ENCODE measurements at places on chromosomes 7 and 10.

DNA sequence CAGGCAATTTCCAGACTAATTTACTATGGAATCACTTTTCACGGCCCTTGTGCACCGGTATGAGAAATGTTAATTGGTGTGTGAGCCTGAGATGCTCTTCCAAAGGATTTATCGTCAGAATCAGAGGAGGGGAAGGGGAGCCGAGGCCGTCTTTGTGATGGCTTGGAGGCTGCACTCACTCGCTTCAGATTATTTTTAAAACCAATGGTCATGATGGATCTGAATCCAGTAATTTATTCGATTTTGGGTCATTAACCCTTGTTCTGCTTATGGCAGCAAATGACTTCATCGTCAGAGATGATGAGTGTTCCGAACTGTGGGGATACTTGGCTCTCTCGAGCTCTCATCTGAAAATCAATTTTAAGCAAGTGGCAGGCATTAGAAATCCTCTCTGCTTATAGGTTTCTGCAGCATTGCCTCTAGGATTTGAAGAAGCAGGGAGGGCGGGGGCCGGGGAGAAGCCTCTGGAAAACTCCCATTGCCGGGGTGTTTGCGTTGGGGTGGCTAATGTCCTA, 576.3 kb downstream of the LRMDA start:
- no peak for DNase-seq

DNA sequence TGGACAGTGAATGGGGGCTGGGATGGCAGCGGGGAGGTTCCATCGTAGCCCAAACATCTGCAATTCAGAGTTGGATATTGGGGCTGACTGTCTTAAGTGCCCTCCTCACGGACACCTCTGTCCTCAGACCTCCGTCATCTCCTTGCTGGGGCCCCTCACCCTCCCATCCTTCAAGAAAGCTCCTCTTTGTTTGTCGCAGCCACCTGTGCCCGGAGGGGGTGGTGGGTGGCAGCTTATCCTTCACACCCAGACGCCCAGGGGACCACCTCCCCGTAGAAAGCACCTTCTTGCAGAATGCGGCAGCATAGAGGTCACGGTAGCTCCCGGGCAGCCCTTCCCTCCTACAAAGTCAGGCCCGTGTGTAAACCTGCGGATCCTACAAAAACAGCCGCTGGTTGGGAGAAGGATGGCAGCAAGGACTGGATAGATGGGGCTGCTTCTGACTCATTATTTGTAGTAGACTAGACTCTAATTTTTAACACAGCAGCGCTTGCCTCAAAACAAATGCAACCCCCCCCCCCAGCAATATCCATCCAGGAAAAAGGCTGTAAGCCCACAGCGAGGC, 1.3 kb upstream of the PTPRN2 start:
- no peak for DNase-seq

DNA sequence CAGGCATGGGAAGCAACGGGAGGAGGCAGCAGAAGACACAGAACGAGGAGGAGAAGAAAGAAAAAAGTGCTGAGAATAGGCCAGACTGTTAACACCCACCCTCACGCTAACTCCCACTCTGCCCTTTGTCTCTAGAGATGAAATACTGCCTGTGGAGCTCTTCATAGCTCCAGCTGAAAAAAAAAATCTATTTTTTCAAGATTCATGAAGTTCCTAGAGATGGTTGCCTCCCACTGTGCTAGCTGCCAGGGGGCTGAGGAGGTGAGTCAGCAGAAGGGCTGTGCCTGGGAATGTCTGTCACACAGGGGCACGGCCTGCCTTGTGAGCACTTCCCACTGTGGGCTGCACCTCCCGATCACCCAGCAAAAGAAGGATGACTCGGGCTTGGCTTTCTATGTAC, 144.5 kb downstream of the RNF216 start:
- DNase-seq, result no peak

DNA sequence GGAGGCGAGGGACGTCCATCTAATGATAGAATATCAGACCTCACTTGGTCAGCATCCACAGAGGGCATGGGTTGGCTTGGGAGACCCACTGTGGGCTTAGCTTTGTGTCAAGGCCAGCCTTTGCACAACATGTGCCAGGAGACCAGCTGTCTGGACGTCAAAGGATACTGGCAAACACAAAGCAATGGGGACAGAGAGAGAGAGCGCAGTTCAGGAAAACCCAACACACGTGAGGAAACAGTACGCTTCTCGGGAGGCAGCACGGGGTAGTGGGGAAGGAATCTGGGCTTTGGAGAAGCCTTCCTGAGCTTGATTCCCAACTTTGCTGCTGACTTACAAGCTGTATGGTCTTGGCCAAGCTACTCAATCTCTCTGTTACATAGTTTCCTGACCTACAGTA, 14.7 kb downstream of the PRLHR start:
- DNase-seq, result no peak

- no peak for DNase-seq
Measured at GRCh38 chr10:306007-306674, 170.9 kb downstream of the ZMYND11 start.

DNA sequence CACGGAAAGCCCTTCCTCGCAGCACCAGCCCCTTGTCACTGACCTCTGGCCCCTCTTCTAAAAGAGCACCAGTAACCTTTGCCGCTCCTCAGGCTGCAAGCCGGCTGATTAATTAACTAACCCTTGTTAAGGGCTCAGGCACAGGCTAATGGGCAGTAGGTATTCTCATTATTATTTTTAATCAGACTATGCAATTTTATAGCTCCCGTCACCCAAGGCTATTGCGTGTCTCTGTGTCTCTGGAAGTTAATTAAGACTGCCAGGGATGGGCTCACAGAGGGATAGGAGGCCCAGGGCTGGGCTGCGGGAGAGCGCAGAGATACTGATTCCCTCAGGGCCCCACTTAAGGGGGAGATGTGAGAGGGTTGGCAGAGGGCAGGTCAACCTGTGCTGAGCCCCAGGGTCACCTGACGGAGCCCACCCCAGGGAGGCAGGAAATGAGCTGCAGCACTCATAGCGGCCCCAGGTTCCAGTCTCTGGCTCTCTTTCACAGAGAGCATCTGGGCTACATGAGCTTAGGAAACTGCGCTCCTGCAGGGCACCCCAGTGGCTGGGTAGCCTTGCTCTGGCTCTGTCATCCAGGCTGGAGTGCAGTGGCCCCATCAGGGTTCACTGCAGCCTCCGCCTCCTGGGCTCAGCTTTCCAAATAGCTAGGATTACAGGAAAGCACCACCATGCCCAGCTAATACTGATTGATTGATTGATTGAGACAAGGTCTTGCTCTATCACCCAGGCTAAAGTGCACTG, 92.2 kb upstream of the LRRC4 start:
- DNase-seq, result no peak

GRCh38 chr10:60369547-60369930, 20.1 kb downstream of the ANK3 start:
- DNase-seq, result no peak
